ENCODE measurements at places on chromosomes 11 and 22. TPM values are rescaled to one million over a fixed set of nuclear protein-coding genes. Genes with fewer than 3 reads are reported as not detected.

The TCN2 gene
- total RNA-seq: 6.9 TPM

The TUT1 gene
- 7.8 TPM for total RNA-seq

The UPK3A gene
- not detected for total RNA-seq

The DDI1 gene
- not detected for total RNA-seq

The KRTAP5-2 gene
- not detected for total RNA-seq

The GAL3ST1 gene
- total RNA-seq: 0.17 TPM

The RIMBP3B gene
- under 0.01 TPM for total RNA-seq

The NXPE1 gene
- not detected for total RNA-seq

The DBX1 gene
- not detected for total RNA-seq

The ABCC8 gene
- total RNA-seq: not detected

The LGALS12 gene
- total RNA-seq: not detected

The OR10A2 gene
- total RNA-seq: not detected

Measured in fibroblast of lung (primary cell).